ENCODE measurements at places on chromosomes 16 and 17. TPM values are rescaled to one million over a fixed set of nuclear protein-coding genes. Genes with fewer than 3 reads are reported as not detected.

DNA sequence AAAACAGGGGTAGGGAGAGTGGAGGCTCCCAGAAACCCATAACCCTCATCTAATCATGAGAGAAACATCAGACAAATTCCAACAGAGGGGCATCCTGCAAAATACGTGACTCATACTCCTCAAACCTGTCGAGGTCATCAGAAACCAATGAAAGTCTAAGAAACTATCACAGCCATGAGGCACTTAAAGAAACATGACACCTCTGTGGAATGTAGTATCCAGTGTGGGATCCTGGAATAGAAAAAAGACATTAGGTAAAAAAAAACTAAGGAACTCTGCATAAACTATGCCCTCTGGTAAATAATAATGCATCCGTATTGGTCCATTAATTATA, 16.4 kb downstream of the CDH5 start:
- DNase-seq: no peak

- peak; percentile 18 for DNase-seq
Observed at GRCh38 chr16:66116163-66117002, 250.1 kb upstream of the CDH5 start.

GRCh38 chr16:86681757-86682106, 103.4 kb downstream of the FOXL1 start:
- peak; percentile 48 for DNase-seq

DNA sequence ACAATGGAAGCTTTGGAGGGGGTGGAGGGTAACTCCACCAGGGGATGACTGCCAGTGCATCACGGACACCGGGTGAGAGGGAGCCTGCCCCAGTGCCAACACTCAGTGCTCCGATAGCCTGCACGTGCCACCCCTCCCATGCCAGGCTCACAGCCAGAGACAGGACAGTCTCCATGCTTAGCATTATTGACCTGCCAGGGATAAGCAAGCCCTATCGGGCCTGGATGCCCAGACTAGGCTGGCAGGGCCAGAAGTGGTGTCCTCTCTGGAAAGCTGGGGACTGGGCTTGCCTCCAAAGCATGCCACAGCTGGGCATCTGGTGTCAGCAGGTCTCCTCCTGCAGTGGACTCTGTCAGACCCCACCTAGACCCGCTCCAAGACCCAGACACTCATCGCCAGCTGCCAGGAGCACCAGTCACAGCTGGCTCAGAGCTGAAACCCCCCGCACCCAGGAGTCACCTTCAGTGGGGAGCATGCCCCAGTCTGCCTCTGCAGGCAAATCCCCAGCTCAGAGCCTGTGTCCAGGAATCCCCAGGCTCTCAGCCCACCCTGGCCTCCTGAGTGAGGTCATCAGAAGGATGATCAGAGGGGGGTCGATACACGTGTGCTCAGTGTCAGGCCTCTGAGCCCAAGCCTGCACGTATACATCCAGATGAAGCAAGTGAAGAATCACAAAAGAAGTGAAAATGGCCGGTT, 1.8 kb upstream of the RHBDF1 start:
- DNase-seq: no peak

DNA sequence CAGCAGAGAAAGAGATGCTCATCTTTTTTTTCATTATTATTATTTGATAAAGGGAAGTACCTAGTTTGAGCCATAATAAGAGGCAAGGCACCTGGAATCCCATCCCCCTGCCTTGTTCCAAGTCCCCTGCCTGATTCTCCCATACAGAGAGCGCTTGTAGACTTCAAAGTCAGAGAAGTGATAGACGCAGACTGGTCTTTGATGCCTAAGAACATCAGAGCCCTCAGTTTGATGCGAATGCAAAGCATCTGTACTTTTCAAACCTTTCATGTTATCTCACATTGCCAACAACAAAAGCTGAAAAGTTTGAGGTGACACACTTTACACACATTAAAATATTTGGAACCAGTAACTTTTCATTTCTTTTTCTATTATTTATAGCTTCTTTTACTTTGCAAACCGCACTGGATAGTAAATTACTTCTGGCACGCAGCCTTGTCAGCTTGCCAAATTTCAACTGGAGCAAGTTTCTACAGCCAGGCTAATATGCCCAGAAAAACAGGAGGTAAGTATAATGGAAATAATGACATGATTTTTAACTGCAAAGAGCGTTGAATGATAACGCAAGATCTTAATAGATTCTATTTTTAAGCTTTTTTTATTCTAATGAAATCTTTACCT, 5.9 kb upstream of the UTP6 start:
- DNase-seq: peak; percentile 79

GRCh38 chr17:68221786-68222185, 26.1 kb upstream of the AMZ2 start:
- DNase-seq: no peak

SALL1 gene
- not detected for total RNA-seq

GRCh38 chr16:75860326-75861053, 134.2 kb upstream of the CPHXL start:
- DNase-seq: no peak

TMC8 gene
- 3.0 TPM for total RNA-seq

- no peak for DNase-seq
Observed at GRCh38 chr16:35691057-35691456, 2231.6 kb downstream of the TP53TG3F start.

- DNase-seq: no peak
Observed at GRCh38 chr17:43879723-43880419, 27.5 kb downstream of the MPP2 start.

CD68 gene
- 45.6 TPM for total RNA-seq

- no peak for DNase-seq
Observed at GRCh38 chr17:38926293-38927070, 1.1 kb downstream of the LASP1NB start.

KRT36 gene
- not detected for total RNA-seq

- DNase-seq: no peak
Observed at GRCh38 chr17:17672453-17673368, 8.5 kb upstream of the RAI1 start.

- no peak for DNase-seq
Observed at GRCh38 chr17:56478836-56479447, 114.6 kb upstream of the NOG start.

DNA sequence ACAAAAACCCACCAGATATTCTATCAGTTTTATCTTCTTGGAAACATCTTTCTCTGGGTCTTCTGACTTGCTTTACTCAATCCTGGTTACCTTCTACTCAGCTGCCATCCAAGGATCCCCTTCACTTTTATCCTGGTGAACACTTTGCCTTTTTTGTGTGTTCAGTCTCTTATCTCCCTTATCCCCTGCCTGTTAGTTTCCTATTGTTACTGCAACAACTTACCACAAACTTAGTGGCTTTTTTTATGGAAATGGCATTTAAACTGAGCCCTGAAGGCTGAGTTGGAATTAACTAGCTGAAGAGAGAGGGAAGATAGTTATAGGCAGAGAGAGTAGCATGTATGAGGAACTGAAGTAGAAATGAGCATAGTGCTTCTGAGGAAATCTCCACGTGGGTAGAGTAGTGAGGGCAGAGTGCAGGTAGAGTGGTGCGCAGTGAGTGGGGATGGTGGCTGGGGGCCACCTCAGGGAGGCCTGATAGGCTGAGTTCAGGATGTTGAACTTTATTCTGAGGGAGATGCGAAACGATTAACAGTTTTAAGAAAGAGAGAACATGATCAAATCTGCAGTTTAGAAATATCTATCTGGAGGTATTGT, 26.3 kb downstream of the TANGO6 start:
- no peak for DNase-seq

DNA sequence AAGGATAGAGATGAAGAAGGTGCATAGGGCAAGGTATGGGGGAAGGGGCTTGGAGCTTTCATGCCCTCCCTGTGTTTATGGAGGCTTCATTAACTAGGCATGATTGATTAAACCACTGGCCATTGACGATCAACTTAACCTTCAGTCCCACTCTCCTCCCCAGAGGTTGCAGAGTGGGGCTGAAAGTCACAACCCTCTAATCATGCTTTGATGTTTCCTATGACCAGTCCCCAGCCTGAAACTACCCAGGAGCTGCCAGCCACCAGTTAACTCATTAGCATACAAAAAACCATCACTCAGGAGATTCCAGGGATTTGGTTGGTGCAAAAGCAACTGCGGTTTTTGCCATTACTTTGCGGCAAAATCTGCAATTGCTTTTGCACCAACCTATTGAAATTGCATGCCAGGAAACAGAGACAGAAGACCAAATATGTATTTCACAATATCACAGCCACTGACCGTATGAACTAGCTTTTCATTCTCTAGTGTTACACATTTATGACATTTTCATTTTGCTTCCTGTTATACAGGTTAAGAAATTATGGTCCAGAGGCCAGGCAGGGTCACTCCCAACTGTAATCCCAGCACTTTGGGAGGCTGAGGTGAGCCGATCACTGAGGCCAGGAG, 5.4 kb downstream of the GFOD2 start:
- DNase-seq: no peak

CASKIN2 gene
- 10.2 TPM for total RNA-seq

DNA sequence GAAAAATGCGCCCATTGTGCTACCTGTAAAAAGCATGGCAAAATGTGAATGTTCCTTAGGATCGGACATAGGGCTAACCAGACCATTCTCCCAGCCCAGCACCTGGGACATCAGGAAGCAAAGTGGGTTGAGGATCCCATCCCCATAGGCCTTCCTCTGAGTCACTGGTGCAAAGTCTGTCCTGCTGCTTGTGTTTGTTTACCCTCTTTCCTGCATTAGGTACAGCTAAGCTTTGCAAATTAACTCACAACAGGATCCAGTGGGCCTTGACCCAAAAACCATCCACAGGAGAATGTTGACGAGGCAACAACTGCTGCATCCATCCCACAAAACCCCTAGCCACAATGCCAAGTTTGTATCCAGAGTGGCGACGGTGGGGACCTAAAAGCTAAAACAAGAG, 106.2 kb downstream of the GRIN2A start:
- DNase-seq: no peak

GRCh38 chr17:59423137-59423724, 91.8 kb downstream of the YPEL2 start:
- peak; percentile 78 for DNase-seq

- DNase-seq: no peak
Observed at GRCh38 chr16:27728691-27729090, 178.7 kb downstream of the KATNIP start.

GRCh38 chr16:85314512-85314971, 202.3 kb upstream of the CIBAR2 start:
- no peak for DNase-seq

KRTAP4-5 gene
- total RNA-seq: not detected

DNA sequence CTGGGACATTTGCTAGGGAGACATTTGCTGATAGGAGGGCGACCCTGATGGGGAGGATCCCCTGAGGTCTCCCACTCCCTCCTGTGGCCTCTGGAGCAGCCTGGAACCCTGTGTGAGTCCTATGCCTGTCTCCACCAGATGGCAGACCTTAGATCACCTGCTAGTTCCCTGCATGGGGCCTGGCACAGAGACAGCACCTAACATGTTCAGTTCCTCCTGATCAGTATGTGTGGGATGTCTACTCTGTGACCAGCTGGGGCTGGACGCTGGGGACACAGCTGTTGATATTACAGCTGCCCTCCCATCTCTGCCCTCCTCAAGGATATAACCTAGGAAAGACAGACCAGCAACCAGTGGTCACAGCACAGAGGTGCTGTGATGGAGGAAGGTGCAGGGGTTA, 1.1 kb upstream of the ADCY7 start:
- peak; percentile 64 for DNase-seq

GRCh38 chr16:58249388-58249779, 45.4 kb downstream of the PRSS54 start:
- no peak for DNase-seq

ALOXE3 gene
- total RNA-seq: not detected

DNA sequence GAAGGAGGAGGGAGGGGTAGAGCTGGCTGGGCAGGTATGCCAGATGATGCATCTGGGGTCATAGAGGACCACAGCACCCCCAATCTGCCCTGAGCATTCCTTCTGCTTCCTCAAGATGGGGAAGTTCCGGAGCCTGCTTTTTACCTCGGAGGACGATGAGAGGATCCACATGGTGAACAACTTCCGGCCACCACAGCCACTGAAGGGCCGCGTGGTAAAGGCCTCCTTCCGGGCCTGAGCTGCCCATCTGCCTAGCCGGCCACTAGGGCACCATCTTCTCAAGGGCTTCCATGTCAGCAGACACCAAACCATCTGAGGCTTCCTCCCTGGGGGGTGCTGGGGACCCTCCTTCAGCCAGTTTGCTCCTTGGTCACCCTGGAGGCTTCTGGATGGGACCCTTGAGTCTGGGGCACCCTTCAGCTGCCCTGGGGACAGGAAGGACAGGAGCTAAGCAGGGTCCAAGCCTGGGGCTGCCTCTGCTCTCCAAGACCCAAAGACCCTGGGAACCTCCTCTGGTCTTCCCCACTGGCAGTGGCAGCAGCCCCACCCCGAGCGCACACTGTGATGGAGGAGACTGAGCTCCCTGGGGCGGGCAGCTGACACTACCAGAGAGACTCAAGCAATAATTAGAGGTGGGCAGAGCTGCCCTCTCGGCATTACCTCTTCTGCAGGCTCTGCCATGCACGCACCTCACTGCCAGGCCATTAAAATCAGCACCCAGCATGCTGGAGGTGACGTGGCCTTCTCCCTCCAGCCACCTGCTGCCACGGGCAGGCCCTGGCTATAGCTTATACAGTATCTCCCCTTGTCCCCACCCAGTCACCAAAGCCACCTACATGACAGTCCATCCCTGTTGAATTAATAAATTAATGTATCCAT, 9.3 kb downstream of the CA7 start:
- DNase-seq: no peak

- DNase-seq: no peak
Observed at GRCh38 chr17:10139577-10139976, 58.8 kb downstream of the GAS7 start.

SLFN13 gene
- 16.4 TPM for total RNA-seq

DNA sequence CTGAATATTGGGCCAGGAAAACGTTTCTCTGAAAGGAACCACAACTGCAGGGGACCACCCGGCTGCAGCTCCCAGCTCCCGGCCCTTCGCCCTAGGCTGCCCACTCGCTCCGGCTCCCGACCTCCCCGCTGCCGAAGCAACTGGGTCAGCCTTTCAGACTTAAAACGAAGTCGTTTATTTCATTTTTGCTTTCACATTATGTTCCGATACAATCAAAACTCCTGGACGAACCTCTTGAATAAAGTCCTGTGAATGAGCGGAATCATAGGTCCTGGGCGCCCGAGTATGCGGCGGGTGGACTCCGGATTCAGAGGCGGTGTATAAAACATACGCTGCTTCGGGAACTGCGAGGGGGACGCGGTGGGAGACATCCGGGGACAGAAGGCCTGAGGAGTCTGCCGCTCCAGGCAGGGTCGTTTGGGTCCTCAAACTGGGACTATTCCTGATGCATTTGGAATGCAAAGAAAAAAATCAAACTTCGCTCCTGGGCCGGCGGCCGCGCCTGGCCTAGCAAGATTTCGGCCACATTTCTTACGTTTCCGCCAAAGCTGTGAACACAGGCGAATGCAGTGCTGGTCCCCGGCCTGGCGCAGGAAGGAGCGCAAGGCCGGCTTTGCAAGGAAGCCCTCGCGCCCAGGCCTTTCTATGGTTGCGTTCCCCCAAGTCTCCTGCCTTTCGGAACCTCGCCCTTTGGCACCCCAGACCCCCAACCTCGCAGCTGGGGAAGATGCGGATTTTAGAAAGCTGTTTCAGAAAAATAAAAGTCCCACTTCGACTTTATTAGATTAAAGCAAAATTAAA, 3.7 kb downstream of the CBLN1 start:
- DNase-seq: no peak

Data from sigmoid colon (tissue), 7 donors.